ENCODE measurements at places on chromosomes 13 and 19.

DNA sequence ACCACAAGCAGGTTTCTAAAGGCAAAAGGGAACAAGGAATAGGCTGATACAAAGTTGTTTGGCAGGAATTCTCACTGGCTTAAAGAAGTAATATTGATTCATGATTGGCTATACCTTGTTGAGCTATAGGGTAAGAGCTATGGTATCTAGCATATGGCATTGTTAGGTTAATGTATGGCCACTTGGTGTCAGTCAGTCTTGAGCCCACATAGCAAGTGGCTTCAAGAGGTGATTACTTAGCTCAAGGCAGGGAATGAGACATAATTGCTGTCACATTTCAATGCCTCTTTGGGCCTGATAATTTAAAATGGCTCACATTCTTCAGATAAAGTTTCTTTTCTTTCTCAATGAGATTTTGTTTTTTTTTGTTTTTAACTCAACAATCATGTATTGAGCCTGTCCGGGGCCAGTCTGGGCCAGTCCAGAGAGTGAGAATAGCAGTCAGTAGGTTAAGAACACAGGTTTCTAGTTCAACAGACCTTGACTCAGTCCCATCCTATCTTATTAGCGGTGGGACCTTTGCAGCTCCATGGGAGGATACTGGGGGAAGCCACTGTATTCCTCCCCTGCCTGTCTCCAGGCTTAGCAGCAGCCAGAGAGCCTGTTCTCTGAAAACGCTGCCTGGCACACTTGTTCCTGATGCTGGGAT, 45.8 kb upstream of the RCBTB2 start:
- H3K4me3 ChIP-seq: no peak overlapping the region
- no peak for DNase-seq
- H3K27ac ChIP-seq: no peak overlapping the region
- no peaks in the 10 kb centered on the region for H3K36me3 ChIP-seq

- no peak overlapping the region for H3K4me3 ChIP-seq
- DNase-seq: no peak
- no peak overlapping the region for H3K27ac ChIP-seq
- H3K36me3 ChIP-seq: peaks cover 19% of the 10 kb centered on the region
These were observed 22.0 kb upstream of the STOML3 start for GRCh38 chr13:39012608-39013007.

DNA sequence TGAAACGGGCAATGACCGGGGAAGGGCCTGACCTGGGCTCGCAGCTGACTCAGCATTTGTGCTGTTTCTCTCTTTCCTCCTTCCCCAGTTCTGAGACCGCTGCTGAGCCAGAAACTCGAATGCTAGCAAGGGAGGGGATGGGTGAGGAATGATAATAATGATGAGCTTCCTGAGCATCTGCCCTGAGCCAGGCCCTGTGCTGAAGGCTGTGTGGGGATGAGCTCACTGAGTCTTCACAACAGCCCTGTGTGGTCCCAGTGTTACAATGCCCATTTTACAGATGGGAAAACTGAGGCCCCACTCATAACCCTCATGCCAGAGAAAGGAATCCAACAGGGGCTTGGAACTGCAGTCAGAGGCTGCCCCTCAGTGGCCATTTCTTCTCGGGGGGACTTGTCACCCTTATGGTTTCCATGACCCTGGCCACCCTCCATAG, 8.1 kb downstream of the SULT2B1 start:
- no peak overlapping the region for H3K4me3 ChIP-seq
- H3K27me3 ChIP-seq: no peaks in the 10 kb centered on the region
- no peak for DNase-seq
- 0 out of 2 replicates have a peak overlapping the region, but pooled peaks have one; percentile 8 for H3K27ac ChIP-seq

DNA sequence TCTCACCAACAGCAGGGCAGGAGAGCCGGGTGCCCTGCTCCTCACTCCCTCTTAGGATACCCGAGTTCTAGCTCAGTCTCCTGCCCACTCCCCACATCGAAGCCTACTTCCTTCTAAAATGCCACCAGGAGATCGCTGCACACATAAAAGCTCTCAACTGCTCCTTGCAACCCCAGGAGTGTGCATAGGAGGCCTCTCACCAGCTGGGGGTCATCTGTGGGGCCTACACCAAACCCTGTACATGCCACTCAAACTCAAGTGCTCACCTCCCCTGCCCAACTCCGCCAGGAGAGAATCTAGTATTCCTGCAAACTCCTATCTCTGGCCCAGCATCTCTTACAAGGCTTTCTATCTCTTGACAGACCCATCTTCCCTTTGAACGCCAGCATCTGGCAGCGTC, 2.8 kb downstream of the SGTA start:
- DNase-seq: no peak
- no peak overlapping the region for H3K4me3 ChIP-seq
- no peaks in the 10 kb centered on the region for H3K27me3 ChIP-seq
- H3K36me3 ChIP-seq: peaks cover 5% of the 10 kb centered on the region

DNA sequence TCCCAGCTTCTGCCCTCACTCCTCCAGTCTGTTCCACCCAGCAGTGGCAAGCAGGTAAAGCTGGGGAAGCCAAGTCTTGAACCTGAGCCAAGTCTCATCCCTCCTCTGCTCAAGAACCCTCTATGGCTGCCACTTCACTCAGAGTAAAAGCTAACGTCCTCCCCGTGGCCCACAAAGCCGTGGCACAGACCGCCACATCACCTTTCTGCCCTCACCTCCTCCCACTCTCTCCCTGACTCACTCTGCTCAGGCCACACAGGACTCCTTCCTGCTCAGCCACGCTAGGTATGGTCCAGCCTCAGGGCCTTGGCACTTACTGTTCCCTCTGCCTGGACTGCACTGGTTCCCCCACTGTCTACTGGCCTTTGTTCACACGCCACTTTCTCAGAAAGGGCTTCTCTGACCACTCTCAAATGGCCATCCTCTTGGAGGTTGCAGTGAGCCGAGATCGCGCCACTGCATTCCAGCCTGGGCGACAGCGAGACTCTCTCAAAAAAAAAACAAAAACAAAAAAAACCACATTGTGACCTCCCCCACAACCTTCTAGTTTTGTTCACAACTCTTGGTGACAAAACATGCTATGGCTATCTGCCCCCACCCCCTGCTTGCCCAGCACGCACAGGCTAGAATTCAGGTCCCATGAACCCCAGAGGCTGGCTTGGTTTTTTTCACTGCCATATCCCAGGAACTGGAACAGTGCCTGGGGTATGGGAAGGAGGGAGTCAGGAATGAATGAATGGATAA, 15.8 kb downstream of the NDUFB7 start:
- H3K4me1 ChIP-seq: peaks cover 62% of the 10 kb centered on the region
- no peaks in the 10 kb centered on the region for H3K36me3 ChIP-seq
- H3K27ac ChIP-seq: peak overlapping the region; percentile 72

DNA sequence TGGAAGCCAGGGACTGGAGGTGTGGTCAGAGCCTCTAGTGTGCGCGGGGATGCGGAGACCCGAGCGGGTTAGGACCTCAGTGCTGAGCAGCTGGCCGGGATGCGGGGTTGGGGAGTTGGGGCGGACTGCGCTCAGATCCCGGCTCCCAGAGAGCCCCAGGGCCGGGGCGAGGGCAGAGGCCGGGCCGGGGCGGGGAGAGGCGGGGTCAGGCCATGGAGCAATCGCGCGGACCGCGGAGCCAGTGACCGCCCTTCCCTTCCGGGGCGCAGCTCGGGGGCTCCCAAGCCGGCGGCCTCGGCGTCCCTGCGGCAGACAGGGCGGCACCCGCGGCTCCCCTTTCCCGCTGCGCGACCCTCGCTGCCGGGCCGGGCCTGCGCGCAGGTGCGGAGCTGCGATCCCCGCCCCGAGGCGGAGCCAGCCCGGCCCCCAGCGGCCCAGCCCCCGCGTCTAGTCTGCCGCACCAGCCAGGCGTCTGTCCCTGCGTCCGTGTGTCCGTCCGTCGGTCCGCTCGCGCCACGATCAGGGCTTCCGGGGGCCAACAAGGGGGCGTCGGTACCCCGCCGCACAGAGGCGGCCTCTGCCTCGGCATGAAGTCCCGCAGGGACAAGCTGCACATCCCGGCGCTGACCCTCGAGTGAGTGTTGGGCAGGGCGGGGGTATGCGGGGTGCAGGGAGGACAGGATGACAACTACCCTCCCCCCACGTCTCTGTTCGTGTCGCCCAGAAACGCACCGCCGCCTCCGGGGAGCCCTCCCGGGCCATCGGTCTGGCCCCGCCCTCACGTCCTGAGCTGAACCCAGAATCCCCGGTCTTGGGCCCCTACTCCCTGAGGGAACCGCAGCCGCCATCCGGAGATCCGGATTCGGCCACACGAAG, 12.4 kb downstream of the MAST3 start:
- H3K27me3 ChIP-seq: no peaks in the 10 kb centered on the region
- no peak for DNase-seq
- 0 out of 2 replicates have a peak, but pooled peaks cover 3% of the 10 kb centered on the region for H3K4me1 ChIP-seq

DNA sequence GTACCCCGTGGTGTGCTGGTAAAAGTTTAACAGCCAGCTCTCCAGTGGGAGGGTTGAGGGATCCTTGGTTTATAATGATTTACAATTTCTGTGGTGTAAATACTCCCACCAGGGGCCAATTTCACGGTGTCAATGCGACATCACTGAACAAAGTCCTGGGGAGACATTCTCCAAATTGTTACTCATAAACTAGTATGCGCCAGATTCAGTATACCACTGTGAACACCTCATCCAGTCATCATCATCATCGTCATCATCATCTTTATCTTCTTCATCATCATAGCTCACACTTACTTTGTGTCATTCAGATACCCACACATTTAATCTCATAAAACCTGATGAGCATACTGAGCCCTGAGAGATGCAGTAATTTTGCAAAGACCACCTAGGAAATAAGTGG, 17.2 kb upstream of the TNFSF14 start:
- no peaks in the 10 kb centered on the region for H3K36me3 ChIP-seq
- no peaks in the 10 kb centered on the region for H3K27me3 ChIP-seq
- H3K4me3 ChIP-seq: no peak overlapping the region
- no peak for DNase-seq
- H3K27ac ChIP-seq: no peak overlapping the region
- no peaks in the 10 kb centered on the region for H3K4me1 ChIP-seq

GRCh38 chr19:45115809-45116615, 23.0 kb downstream of the PPP1R37 start:
- no peak overlapping the region for H3K27ac ChIP-seq
- H3K4me3 ChIP-seq: no peak overlapping the region
- peaks cover 4% of the 10 kb centered on the region for H3K4me1 ChIP-seq
- DNase-seq: no peak
- H3K27me3 ChIP-seq: no peaks in the 10 kb centered on the region

DNA sequence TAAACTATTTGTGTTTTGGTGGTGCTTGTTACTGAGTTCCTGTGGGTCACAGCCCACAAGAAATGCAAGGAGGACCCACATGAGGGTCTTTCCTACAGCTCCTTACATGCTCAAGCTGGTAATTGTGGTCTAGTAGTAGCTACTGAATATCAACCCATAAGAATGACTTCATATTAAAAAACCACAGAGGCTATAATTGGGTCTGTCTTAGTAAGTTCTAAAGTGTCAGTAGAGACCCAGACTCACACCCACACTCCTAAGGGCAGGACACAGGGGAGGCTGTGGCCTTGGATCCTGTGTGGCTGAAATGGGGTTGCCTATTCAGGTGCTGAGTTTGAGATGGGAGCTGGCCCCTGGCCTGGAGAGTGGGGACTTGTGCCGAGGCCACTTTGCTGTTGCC, 19.6 kb downstream of the TFDP1 start:
- H3K4me3 ChIP-seq: no peak overlapping the region
- DNase-seq: no peak
- no peaks in the 10 kb centered on the region for H3K4me1 ChIP-seq
- no peaks in the 10 kb centered on the region for H3K27me3 ChIP-seq

- peak overlapping the region; percentile 96 for H3K27ac ChIP-seq
- peaks cover 18% of the 10 kb centered on the region for H3K4me1 ChIP-seq
- H3K27me3 ChIP-seq: no peaks in the 10 kb centered on the region
These were observed 25.8 kb downstream of the CACNG6 start for GRCh38 chr19:54017261-54017660.

DNA sequence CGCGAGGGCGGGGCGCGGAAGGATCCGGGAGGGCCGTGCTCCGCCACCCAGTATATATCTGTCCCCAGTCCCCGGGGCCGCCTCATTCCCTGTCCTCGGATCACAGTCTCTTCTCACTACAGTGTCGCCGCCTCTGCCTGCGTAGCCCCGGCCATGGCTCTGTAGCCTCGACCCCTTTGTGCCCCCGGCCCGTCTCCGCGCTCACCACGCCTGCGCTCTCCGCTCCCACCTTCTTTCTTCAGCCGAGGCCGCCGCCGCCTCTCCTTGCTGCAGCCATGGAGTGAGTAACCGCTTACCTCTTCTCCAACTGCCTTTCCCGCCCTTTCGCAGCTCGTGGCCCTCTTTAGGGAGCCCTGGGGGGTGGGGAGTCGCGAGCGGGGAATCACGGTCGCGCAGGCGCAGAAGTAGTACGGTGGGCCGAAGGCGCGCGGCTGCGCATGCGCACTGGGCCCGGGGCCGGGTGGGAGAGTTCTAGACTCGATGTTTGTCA, at the start of the genes ATF5 and NUP62:
ATF5 (plus strand) TSS at position 85 of the 490 bp plus-strand sequence. CDS start 1,646 bp downstream, outside the sequence.
NUP62 (minus strand) TSS at position 384 of the 490 bp plus-strand sequence. CDS start 19,697 bp downstream, outside the sequence.
- H3K4me3 ChIP-seq: peak within 1 kb of the TSS; percentile 88
- H3K27ac ChIP-seq: peak within 1 kb of the TSS; percentile 99
- no peaks in the 10 kb centered on the region for H3K27me3 ChIP-seq
- no peak for DNase-seq
- H3K4me1 ChIP-seq: peaks cover 12% of the 10 kb centered on the region

DNA sequence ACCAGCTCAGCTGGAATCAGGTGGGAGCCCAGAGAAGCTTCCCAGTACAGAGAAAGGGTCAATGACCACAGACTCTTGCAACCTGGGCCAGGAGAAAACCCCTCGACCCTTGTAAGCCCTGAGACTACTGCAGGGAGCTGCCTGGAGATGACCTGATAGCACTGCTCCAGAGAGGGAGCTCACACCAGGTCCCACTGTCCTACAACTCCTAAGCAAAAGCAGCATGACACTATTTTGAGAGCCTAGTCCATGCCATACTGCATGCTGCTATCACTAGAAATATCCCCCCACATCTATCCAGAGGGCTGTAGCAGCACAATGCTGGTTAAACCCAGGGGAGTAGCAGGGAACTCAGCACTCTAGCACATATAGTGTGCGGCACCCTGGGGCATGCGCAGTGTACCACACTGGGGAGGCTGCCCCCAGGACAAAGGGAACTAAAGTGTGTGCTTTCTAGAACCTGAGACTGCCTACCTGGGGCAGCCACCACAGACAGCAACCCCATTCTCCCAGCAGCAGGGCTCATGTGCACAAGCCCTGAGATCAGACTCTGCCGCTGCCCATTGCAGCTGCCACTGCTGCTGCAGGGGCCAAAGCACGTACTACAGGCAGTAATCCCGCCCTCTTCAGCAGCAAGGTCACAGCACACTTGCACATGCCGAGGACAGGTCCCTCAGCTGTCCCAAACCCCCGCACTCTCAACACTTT, 27.1 kb upstream of the N4BP2L1 start:
- DNase-seq: no peak
- no peaks in the 10 kb centered on the region for H3K36me3 ChIP-seq
- H3K27ac ChIP-seq: no peak overlapping the region
- no peak overlapping the region for H3K4me3 ChIP-seq
- H3K27me3 ChIP-seq: no peaks in the 10 kb centered on the region
- H3K4me1 ChIP-seq: no peaks in the 10 kb centered on the region

Data from Panc1 (cell line).